NCI-H1105 (cell line): ENCODE measurements at places on chromosomes 5 and 9.

- DNase-seq = no peak
Measured at GRCh38 chr5:88792144-88792840, 90.7 kb downstream of the MEF2C start.

- peak; percentile 66 for DNase-seq
Measured at GRCh38 chr9:38423973-38424843, at the start of gene IGFBPL1. IGFBPL1 (minus strand) TSS chr9:38424454; CDS start chr9:38424424, 30 bp downstream.

DNA sequence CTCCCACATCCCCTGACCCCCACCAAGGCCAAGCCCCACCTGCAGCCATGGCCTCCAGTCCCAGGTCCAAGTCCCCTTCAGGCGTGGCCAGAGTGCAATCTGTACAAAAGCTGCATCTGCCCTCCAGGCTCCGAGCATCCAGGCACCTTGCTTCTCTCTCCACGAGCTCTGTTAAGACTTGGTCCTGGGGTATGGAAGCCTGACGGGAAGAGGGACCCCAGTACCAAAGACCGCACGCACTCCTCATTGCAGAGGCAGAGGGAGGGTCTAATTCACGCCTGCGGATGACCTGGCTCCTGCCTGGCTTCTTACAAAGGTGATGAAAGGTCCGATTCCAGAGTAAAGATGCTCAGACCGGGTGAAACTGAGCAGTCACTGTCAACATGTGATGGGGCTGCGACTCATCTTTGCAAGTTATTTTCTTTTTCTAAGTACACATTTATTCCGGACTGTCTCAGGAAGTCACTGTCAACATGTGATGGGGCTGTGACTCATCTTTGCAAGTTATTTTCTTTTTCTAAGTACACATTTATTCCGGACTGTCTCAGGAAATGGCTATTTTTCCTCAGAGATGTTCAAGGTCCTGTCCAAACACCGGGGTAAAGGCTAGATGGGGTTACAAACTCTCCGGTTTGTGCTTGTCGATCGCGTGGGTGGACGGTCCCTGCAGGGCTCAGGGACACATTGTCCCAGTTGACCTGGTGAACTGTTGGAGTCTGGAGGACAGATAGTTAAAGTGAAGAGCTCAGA, 252.0 kb upstream of the IRX4 start:
- DNase-seq = no peak

DNA sequence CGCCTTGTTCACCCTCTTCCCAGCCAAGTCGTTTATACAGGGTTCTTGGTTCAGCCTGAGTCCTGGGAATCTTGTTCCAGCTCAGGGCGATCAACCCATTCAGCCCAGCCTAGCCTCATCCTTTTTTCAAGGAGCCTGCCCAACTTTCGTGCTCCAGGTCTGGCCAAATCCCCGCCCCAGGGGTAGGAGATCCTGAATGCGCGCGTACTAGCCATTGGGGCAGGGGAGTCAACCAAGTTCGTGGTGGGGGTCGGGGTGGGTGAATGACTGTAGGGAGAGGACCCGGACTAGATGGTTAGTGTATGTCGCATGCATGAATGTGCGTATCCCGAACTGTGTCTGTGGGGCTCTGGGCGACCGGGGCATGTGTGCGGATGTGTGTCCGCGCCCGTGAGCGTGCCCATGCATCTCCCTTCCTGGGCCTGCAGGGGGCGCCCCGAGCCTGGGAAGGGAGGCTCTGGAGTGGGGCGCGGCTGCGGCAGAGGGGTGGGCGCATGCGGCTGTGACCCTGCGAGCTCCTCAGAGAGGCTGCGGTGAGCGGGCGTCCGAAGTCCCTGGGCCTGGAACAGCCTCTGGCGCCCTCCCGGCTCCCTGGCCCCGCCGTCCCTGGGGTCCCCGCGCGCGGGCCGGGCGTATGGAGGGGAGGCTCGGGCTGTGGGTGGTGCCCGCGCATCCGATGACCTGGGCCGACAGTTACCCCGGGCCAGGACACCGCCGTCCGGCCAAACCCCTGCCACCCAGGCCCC, 8.7 kb downstream of the CCL21 start:
- peak; percentile 61 for DNase-seq

GRCh38 chr5:161256957-161257356, 289.6 kb downstream of the GABRB2 start:
- DNase-seq = no peak

DNA sequence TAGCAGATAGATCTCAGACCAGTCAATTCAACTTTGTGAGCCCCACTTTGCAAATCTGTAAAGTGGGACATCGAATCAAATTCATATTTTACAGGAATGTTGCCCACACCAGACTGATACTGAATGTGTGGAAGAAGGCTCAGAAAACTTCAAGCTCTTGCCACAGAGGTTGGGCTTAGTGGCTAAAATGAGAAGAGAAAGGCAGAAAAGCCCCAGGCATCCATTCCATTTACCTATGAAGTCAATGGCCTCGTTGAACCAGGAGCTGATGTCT, 1.7 kb downstream of the DUSP1 start:
- no peak for DNase-seq

DNA sequence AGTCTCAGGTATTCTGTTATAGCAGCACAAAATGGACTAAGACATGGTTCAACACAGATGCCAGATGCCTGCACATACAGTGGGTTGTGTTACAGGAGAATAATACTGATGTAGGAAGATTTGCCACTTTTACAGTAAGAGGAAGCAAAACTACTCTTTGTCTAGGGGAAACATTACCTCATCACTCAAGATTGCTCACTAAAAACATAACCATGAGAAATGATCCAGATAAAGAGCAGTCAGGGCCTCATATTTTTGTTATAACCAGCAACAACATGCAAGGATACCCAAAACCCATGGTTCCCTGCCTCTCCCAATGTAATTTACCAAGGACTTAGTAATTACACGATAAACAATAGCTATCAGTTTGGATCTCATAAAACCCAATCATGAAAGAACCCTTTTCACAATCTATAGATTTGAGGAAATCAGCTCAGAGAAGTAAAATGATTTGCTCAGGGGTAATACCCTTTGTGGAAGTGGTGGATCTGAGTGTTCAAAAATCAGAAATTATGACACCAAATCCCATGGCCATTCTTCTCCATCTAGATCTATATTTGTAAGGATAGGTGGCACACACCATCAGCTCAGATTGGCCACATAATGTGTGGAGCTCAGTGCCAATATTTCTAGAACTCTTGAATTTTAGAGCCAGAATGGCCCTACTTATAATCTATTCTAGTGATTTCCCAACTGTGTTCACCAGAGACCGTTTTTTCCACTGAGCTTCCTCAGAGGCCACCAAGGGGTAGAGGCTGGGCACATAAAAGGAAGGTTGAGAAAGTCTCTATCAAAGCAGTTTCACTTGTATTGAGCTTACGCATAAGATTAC, 27.8 kb downstream of the DPYSL3 start:
- DNase-seq = no peak

DNA sequence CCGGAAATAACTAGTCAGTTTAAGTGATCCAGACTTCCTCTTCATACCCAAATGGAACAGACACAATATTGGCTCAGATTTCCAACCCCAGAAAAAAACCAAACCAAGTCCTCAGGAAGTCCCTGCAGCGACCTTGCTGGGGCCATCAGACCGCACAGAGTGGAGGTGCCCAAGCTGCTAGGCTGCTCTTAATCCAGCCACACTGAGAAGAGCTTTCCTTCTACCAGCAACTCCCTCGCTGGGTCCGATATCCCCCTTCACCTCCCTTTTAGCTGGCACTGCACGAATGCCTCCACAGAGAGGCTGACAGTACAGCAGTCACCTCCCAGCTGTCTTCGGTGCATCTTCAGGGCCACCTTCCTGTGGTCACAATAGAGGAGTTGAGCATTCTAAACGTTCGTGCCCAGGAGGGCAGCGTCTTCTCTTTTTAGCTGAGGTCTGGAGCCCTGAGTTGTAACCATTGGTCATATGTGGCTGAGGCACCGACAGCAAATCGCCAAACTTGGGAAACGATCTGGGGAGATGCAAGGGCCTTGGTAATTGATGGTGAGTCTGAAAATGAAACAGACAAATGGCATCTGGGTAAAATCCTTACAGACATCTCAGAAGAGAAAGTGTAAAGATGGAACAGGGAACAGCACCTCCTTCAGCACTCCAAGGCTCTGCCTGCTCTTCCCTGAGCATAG, 5.7 kb downstream of the NAIF1 start:
- DNase-seq = no peak

DNA sequence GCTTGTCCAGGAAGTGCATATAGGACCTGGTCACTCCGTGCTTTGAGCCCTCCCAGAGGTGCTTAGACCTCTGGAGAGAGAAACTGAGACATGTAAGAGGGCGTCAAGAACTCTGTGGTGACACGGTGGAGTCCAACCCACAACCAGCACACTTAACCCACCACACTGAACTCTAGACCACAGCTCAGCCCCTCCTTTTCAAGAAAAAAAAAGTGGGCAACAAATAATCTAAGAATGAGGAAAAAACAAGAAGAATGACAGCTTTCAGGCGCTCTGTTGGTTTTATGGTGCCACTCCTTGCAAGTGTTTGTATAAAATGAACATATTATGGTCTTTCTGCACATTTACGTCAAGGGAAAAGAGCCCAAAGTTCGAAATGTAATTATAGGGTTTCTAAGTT, 50.2 kb upstream of the SNAPC3 start:
- no peak for DNase-seq

GRCh38 chr9:132602207-132602606, 19.8 kb downstream of the BARHL1 start:
- DNase-seq = no peak
